ENCODE measurements at places on chromosomes 7 and 10.

DNA sequence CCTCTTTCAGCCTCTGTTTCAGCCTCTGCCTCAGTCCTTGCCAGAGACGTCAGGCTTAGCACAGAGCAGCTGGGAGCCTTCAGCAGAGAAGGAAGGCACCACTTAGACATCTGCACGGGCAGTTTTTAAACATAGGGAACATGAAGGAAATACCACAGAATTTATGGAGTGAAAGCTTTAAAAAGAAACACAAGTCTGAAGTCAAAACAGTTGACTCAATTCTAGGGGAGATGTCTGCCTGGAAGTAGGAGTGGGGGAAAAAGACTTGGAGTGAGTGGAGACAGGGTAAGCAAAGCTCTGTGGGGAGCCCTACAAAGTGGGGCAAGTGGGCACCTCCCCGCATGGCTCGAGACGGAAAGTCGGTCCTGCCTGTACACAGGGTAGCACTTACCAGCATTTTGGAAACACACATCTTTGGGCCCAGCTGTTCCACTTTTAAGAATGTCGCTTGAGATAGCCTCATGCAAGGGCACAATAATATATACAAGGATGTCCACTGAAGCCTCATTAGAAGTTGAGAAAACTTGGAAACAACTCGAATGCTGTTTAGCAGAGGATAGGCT is 5.0 kb upstream of the TBXAS1 start:
- no peak for DNase-seq

DNA sequence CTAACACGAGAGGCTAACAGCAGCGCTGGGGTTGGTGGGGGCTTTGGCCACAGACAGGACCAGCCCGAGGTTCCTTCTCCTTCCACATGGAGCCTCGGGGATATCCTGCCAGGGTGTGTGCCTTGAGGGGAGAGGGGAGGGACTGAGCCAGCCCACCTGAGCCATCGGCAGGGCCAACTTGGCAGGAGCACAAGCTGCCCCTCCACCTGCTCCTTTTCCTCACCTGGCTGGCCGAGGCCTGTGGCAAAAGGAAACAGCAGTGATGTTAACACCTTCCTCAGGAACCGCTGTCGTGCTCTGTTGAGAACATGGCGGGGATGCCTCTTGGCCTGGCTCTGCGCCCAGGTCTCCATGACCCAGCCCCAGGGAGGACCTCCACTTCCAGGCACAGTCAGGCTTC is 255.1 kb upstream of the PPP2R2D start:
- DNase-seq: no peak

- DNase-seq: no peak
These were observed 29.1 kb downstream of the LAMB1 start for GRCh38 chr7:107973861-107974260.

GRCh38 chr7:36147361-36147760 is 5.7 kb upstream of the EEPD1 start:
- DNase-seq: no peak

DNA sequence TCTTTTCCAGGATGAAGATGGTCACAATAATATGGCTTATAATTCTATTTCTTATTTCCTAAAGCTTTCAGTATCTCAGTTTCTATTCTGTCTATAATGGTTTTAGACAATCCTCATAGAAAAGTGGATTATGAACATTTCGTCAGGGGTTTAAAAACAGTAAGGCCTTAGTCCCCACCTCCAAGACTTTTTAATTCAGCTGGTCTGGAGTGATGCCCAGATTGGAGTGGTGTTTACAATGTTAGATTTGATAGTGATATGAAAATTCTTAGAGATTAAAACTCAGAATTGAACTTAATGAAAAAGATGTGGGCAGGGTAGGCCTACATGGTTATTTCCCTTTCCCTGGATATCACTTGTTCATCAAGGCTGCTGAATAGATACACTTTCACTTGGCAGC is 1238.3 kb downstream of the SORCS3 start:
- no peak for DNase-seq

DNA sequence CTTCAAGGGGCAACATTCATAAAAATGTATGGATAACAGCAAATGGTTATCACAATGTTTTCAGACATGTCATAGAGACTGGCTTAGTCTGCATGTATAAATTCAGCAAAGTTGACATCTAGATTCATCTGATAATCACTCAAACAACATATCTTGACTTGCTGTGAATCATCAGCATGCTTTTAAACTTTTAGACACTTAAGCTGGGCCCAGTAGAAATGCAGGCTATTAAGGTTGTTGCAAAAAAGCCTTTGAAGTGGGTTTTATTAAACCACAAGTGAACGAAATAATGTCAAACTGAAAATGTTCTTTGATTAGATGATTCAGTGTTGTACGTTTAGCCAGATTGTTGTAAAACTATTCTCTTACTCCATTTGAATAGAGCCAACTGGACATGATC is 759.6 kb downstream of the NXPH1 start:
- no peak for DNase-seq

DNA sequence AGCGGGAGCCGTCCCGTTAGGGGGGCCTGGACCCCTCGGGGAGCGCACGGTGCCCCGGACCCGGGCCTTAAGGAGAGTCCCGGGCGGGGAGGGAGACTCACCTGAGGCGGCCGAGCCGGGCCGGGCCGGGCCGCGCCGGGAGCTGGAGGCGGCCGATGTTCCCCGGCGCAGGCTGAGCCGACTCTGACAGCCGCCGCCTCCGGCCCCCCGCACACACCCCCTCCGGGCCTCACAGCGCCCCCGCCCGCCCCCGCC is at the start of gene ACHE:
Gene ACHE (minus strand): TSS at position 188 of the 255 bp plus-strand sequence. CDS start 1,656 bp downstream, outside the sequence.
- DNase-seq: no peak
